Left hindlimb (tissue), 1 donor: ENCODE measurements at places on chromosomes 6 and 20.

- DNase-seq: no peak
These were observed 13.6 kb downstream of the POU3F2 start for GRCh38 chr6:98847779-98848538.

GRCh38 chr6:71035871-71036270 is 79.0 kb upstream of the B3GAT2 start:
- DNase-seq: no peak

- no peak for DNase-seq
These were observed 37.4 kb upstream of the ARMH2 start for GRCh38 chr6:24836109-24836508.

DNA sequence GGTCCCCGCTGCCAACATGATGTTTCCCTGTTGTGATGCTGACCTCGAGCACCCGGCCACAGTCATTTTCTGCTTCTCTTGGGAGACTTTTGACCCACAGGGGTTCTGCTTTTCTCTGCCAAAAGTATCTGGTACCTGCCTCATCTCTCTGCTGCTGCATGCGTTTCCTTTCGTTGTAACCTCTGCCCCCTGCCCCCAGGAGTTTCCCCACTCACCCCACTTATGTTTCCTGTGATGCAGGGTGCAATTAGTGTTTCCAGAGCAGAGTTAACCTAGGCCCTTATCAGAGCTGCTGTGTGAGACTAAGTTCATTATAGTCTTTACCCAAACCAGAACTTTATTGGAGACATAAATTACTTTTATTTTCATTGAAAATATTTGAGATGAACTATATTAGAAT is 65.2 kb upstream of the EDN3 start:
- DNase-seq: no peak

- DNase-seq: no peak
These were observed 73.3 kb upstream of the CHD6 start for GRCh38 chr20:41691443-41691842.

DNA sequence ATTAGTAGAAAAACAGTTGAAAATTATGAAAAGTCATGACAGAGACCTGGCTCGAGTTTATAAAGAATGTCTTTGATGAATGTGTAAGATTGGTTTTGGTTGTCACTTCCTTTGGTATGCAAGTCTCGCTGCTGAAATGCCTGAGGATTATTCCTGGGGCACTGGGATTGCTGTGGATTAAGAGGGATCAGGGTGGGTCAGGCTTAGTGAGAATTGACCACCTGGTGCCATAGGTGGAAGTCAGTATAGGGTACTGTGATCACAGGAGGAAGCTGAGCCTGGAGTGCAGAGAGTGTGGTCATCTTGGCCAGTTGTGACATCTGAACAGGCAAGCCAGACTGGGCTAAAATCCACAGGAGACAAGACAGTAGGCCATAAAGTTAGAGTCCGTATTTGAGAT is 34.9 kb downstream of the CEP43 start:
- no peak for DNase-seq

DNA sequence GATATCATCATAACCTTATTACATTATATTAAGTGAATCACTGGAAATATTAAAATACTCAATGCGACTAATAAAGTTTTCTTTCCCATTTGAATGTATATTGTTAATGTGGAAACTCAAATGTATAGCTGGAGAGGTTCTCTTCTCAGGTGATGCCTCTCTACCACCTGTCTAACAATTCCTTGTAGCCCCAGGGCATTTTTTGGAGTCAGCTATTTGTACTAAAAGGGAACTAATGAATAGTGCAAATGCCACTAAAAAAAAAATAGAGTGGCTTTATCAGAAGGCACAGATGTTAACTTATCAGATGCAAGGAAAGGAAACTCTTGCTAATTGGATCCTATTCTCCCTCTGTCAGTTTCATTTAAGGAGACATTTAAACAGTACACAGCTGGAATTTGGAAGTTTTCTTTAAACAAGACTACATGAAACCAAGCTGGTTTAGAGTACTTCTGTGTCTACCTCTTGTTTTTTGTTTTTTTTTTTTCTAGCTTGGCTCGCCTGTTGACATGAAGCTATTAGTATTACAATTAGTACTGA is 897.0 kb upstream of the SLC35B3 start:
- DNase-seq: no peak

GRCh38 chr6:98724537-98724936 is 109.8 kb upstream of the POU3F2 start:
- DNase-seq: no peak
